Hematopoietic multipotent progenitor cell (in vitro differentiated cells): ENCODE measurements at places on chromosomes 6 and 20.

- no peak for DNase-seq
Measured at GRCh38 chr6:170004585-170005210, 253.3 kb downstream of the ERMARD start.

- no peak for DNase-seq
Measured at GRCh38 chr6:131257104-131257503, 121.8 kb downstream of the AKAP7 start.

DNA sequence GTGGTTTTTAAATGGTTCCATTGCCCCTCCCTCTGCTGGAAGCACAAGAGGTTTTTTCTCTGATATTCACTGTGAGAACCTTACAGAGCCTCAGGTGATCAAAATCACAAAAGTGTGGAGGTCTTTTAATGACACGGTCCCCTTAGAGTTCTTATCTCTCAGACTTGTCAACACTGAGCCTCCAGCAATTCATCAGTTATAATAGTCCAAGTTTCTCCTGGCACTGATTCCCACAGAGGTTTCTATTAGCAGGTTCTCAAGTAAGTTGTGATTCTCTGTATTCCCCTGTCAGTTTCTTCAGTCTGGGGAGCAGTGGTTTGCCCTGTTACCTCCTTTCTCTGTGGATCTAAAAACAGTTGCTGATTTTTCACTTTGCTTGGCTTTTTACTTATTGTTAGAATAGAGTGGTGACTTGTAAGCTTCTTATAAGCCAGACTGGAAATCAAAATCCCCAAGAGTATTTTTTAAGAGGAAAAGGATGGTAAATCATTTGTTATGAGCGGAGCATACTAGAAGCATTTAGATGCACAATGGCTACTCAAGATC lies 157.4 kb upstream of the BMP5 start:
- DNase-seq: no peak

DNA sequence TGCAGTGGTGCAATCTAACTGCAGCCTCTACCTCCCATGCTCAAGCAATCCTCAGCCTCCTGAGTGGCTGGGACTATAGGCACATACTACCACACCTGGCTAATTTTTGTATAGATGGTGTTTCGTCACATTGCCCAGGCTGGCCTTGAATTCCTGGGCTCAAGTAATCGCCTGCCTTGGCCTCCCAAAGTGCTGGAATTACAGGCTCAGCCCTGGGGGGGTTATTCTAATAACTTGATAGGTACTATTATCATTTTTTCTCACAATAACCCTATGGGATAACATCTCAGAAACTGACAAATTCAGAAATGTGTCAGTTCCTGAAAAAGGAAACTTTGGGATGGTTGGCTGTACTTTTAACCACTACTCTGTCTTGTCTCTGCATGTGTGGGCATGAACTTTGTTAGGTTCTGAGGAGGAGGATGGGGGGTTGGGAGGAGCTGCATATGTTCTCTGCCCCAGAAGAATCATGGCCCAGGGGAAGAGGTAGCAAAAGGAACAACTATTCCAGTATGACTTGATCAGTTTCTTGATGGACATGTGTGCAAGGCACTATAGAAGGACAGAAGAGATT lies 169.9 kb downstream of the CARMIL1 start:
- no peak for DNase-seq

GRCh38 chr6:44649365-44650025 lies 262.0 kb downstream of the CDC5L start:
- DNase-seq: no peak
